RPMI7951 (cell line): ENCODE measurements at places on chromosomes 2 and 18.

GRCh38 chr2:217743966-217744761 lies 258.6 kb downstream of the TNS1 start:
- no peak for DNase-seq

DNA sequence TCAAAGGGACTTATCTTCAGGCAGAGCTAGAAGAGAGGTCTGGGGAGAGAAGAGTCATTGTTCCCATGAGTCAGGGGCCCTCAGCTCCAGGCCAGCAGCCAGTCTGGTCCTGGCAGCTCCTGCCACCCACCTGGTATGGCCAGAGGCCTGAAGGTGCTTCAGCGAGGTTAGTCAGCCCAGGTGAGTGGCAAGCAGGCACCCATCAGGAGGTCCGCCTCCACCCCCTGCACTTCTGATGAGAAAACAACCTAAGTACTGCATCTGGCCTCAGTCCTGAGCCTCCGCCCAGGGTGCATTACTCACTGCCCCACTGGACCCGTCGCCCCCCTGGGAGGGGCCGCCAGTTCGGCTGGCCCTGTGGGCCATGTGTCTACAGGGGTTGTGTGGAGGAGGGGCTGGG lies 130.2 kb downstream of the INHBB start:
- no peak for DNase-seq

- no peak for DNase-seq
Measured at GRCh38 chr2:109447776-109448175, 166.0 kb downstream of the SEPTIN10 start.

DNA sequence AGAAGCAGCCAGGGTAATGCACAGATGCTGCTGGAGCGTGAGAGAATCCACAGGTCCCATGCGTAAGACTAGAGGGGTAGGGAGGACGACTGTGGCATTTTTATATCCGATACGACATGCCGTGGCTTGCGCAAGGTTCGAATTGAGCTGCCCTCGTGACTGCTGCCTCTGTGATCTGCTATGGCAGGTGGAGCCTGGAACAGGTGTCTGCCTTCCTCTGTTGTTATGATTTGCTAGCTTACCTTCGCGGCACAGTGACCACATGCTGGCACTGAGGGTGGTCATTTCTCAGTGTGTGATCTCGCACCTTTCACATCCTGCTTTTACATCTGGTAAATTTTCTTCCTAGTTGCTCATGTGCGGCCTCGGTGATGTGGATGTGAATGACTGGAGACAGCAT lies 240.2 kb downstream of the ALPK2 start:
- no peak for DNase-seq

GRCh38 chr2:21710496-21710895 lies 586.7 kb downstream of the TDRD15 start:
- DNase-seq, result no peak

- DNase-seq, result no peak
Measured at GRCh38 chr2:15184491-15184890, 376.6 kb downstream of the NBAS start.

- DNase-seq, result no peak
Measured at GRCh38 chr2:189018631-189019030, 44.5 kb downstream of the COL3A1 start.

- DNase-seq, result peak; percentile 22
Measured at GRCh38 chr2:205474741-205475415, 207.4 kb upstream of the NRP2 start.

DNA sequence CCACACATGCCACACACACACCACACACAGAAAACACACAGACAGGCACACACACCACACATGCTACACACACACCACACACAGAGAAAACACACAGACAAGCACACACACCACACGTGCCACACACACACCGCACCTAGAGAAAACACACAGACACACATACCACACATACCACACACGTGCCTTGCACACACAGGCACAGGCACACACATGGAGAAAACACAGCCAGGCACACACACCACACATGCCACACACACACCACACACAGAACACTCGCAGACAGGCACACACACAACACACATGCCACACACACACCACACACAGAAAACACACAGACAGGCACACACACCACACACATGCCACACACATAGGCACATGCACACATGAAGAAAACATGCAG lies 242.1 kb upstream of the MYT1L start:
- no peak for DNase-seq

GRCh38 chr2:23599006-23599405 lies 214.0 kb downstream of the KLHL29 start:
- no peak for DNase-seq

GRCh38 chr2:9519250-9519649 lies 36.4 kb downstream of the ADAM17 start:
- DNase-seq, result peak; percentile 23

- no peak for DNase-seq
Measured at GRCh38 chr2:161118722-161119121, 41.5 kb upstream of the TANK start.

- no peak for DNase-seq
Measured at GRCh38 chr2:50749216-50749615, 282.7 kb downstream of the NRXN1 start.

DNA sequence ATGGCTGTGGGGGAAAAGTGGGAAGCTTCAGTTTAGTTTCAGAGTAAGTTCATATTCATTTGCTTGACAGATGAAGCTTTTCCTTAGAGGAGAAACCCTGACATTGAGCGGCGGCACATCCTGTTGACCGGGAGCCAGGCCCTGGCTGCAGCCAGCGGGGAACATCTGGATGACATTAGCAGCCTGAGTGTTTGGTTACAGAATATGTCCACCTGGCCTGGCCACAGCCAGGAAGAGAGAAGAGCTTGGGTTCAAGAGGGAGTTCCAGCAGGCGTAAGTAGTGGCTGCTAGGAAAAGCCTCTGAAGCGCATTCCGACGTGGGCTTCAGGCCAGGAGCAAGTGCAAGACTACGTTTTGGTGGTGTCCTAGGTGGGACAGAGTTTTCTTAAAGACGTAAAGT lies 144.9 kb upstream of the MYCN start:
- no peak for DNase-seq

- no peak for DNase-seq
Measured at GRCh38 chr2:63976125-63976510, 43.1 kb downstream of the VPS54 start.

- DNase-seq, result no peak
Measured at GRCh38 chr2:113175736-113176695, 2.2 kb downstream of the PSD4 start.

GRCh38 chr2:173414823-173415322 lies 60.2 kb downstream of the CDCA7 start:
- DNase-seq, result peak; percentile 75

GRCh38 chr2:137420744-137421143 lies 543.5 kb upstream of the HNMT start:
- peak; percentile 35 for DNase-seq
